Erythroblast (primary cell): ENCODE measurements at places on chromosomes 7 and 10.

DNA sequence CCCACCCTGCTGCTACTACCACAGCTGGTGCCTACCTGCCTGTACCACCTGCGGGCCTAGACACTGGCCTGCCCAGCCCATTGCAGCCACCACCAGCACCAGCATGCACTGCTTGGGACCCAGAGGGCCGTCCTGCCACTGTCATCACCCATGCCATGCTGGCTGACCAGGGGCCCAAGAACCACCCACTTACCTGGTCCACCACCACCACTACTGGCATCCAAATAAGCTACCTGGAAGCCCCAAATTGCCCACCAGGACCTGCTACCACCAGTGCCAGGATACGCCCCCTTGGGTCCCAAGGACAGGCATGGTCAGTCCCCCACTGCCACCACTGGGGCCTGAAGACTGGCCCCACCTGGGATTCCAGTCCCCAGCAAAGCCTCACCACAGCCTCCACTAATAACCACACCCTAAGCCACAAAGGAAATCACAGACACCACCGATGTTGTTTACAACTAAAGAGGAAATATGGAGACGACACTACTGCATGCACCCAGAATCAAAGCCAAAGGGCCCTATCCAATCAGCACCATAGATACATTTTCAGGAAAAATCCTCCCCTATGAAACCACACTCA is 70.5 kb upstream of the DIP2C start:
- DNase-seq, result no peak

- no peak for DNase-seq
Observed at GRCh38 chr10:78331391-78331922, 297.8 kb downstream of the RPS24 start.

GRCh38 chr7:111886233-111886632 is 320.0 kb downstream of the DOCK4 start:
- DNase-seq, result no peak

DNA sequence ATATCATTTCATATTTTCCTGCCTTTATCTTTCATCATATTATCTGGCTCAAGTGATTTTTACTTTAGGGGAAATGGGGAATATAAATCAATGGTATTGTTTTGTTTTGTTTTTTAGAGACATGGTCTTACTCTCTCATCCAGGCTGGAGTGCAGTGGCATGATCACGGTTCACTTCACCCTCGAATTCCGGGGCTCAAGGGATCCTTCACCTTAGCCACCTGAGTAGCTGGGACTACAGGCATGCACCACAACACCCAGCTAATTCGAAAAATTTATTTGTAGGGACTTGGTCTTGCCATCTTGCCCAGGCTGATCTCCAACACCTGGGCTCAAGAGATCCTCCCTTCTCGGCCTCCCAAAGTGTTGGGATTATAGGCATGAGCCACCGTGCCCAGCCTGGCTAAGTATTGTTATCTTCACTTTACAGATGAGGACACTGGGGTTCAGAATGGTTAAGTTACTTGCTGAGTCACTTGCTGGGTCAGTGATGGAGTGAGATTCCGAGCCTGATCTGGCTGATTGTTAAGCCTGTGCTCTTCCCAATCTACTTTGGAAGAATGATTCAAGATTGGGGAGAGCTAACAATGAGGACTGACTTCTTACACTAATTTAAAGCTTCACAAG is 3.7 kb upstream of the SLC16A9 start:
- peak; percentile 79 for DNase-seq

- DNase-seq, result peak; percentile 9
Observed at GRCh38 chr10:114486938-114487814, 82.9 kb upstream of the AFAP1L2 start.

- no peak for DNase-seq
Observed at GRCh38 chr7:30172451-30172850, 37.7 kb downstream of the MTURN start.

- DNase-seq, result no peak
Observed at GRCh38 chr10:71268758-71269157, 50.3 kb upstream of the SLC29A3 start.

DNA sequence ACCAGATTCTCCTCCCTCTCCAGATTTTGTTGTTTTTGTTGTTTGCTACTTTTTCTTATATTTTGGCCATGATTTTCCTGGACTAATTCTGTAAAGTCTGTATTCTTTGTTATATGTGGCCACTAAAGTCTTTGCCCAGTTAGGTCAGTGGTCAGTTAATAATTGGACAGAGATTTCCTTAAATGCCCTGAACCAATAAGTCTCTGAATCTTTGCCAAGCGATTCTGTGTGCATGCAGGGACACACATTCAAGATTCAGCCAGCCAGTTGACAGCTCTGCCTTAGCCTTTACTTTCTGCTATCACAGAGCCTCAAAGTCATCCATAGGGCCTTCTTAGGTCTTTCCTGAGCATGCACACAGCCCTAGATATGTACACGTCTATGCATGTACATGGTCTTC is 11.0 kb upstream of the COL17A1 start:
- no peak for DNase-seq

GRCh38 chr10:3844491-3845025 is 59.5 kb upstream of the KLF6 start:
- peak; percentile 77 for DNase-seq

DNA sequence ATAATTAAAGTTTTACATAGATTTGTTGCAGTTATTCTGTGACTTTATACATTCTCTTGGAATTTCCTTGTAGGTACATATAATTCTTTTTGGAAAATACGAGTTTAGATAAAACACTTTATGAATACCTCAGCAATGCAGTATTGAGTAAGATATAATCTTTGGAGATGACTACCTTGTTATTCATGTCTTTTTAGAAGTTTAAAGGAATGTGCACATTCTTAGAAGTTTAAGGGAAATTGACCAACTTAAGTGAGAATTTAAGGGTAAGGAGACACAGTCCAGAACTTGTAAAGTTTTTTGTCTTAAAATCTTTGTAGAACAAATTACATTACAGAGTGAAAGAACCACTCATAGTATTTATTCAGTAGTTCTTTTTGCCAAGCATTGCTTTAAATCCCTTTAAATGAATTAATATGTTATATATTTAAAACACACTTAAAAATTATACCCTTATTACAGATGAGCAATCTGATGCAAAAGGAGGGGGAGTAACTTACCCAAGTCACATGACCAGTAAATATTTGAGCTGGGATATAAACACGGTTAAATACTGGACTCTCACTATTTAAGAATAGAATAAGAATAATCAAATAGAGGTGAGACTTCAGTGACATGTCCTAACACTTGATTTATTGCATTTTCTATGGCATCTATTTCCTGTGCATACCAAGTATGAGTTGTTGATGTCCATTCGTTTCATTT is 139.5 kb upstream of the FERD3L start:
- DNase-seq, result no peak

DNA sequence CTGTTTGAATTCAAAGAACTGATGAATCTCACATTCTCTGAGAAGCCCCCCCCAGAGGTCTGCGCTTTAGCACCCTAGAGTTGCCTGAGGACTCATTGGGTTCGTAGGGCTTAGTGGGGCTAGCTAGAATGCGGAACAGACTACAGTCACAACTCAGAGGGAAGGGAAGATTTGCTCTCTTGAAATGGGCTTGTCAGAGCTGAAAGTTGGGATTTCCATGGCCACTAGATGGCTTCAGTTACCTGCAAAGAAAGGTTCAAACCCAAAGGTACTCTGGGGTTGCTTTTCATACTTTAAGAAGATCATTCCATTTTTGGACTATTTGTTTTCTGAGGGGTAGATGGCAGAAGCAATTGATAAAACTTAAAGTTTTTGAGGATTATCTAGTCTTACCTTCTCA is 205.0 kb downstream of the BBS9 start:
- peak; percentile 2 for DNase-seq

GRCh38 chr7:150737265-150738055 is at the start of gene GIMAP5:
Gene GIMAP5 (plus strand): TSS chr7:150737418. CDS start chr7:150740885, 3,467 bp downstream.
- DNase-seq, result no peak

GRCh38 chr10:56927701-56928100 is 566.6 kb upstream of the ZWINT start:
- DNase-seq, result no peak

GRCh38 chr10:11119843-11120242 is 102.2 kb downstream of the CELF2 start:
- no peak for DNase-seq
